ENCODE measurements at places on chromosomes 6 and 20.

- DNase-seq: no peak
Measured at GRCh38 chr6:6764764-6765434, 176.4 kb downstream of the LY86 start.

GRCh38 chr20:43636429-43636828, 30.5 kb upstream of the MYBL2 start:
- no peak for DNase-seq

- peak; percentile 12 for DNase-seq
Measured at GRCh38 chr6:159983641-159984080, 14.8 kb downstream of the IGF2R start.

DNA sequence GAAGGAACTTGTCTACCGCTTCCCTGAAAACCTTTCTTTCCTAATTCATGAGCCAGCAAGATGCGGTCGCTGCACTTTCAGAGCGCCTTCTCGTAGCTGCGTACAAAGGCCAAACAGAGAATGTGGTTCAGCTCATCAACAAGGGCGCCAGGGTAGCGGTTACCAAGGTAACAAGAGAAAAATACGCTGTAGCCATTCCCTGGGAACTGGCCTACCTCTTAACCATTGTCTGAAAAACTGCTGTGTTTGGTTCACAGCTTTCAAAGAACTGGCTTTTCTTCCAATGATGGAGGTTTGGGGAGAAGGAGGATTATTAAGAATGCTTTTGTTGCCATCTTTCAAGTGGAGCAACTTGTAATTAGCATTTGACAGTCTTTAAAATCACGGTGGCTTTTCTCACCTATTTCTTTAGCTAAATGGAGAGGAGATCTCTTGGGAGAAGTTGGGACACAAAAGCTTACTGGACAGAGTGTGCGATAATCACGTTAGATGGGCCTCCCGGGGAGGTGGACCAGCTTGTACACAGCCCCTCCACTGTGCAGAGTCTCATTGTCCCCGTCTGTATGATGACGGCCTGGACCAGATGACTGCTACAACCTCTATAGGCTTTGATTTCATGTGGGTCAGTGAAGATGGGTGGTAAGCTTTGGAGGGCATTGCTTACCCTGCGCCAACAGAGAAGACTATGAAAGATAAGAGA, 71.5 kb downstream of the LYRM2 start:
- no peak for DNase-seq

GRCh38 chr6:40419946-40420728, 167.0 kb downstream of the LRFN2 start:
- DNase-seq: no peak

Data from AG08395 (cell line).